ENCODE measurements at places on chromosomes 12 and 14. TPM values are rescaled to one million over a fixed set of nuclear protein-coding genes. Genes with fewer than 3 reads are reported as not detected.

GRCh38 chr12:52585946-52586345, 12.3 kb upstream of the KRT74 start:
- no peak for DNase-seq

- no peak for DNase-seq
Observed at GRCh38 chr14:98223106-98223505, 1048.9 kb downstream of the BCL11B start.

DNA sequence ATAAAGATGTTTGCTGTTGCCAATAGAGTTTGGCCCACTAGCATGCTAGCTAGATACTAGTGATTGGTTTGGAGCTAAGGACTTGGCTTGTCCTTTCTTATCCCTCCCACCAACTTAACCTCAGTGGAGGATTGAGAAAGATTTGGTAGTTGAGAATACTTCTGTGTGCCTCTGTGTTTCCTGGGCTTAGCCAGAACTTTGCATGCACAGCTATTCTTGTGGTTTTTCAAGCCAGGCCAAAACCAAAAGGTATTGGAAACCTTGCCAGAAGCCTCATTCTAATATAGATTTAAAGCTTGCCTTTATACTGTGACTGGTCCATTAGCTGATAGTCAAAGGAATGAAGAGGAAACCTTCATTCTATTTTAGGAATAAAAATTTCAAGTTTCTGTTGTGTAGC, 188.5 kb downstream of the CCDC91 start:
- DNase-seq = no peak

DNA sequence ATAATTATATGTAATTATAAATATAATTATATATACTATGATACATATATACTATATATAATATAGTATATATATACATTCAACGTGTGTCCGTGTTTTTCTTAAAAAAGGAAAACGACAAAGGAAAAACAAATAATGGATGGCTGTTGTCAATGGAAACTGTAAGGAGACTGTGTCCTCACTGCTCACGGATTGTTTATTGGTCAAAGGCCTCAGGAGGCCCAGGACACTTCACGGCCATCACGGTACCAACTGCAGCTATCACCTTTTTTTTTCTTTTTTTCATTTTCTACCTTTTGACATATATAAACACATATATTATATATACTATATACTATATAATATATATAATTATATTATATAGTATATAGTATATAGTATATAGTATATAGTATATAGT, 113.4 kb downstream of the SPTSSA start:
- no peak for DNase-seq

- DNase-seq = no peak
Observed at GRCh38 chr12:57152639-57153038, 5.2 kb upstream of the LRP1-AS start.

- no peak for DNase-seq
Observed at GRCh38 chr14:79209418-79209817, 1001.9 kb downstream of the DIO2 start.

DNA sequence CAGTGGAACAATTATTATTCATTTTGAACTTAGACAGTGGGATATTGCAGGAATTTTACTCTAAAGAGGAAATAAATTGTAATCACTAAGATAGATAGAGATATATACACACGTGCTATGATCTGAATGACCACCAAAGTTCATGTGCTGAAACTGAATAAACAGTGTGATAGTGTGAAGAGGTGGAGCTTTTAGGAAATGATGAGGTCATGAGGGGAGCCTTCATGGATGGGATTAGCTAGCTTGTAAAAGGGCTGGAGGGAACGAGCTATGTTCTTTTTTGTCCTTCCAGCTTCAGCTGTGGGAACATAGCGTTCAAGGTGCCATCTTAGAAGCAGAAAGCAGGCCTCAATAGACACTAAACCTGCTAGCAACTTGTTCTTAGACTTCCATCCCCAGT, 191.5 kb upstream of the LRIG3 start:
- DNase-seq = no peak

GRCh38 chr14:101335061-101335661, 226.1 kb upstream of the DIO3 start:
- no peak for DNase-seq

DNA sequence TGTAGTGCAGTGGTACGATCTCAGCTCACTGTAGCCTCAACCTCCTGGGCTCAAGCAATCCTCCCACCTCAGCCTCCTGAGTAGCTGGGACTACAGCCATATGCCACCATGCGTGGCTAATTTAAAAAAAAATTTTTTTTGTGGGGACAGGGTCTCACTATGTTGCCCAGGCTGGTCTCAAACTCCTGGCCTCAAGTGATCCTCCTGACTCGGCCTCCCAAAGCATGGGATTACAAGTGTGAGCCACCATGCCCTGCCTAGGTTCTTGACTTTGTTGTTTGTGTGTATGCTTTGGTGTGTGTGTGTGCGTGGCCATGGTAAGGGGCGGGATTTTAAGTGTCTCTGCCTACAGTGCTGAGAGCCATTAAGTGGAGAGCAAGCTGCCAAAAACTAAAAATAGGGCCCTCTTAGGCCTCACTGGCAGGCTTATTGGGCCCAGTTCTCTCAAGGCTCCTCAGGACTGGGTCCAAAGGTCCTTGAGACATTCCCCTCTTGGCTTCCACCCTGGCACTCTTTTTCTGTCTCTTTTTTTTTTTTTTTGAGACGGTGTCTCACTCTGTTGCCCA, 5.1 kb downstream of the COX14 start:
- DNase-seq = no peak

GRCh38 chr12:51171884-51172514, 936 bp downstream of the TFCP2 start:
- DNase-seq = no peak

GRCh38 chr12:89918172-89918846, 209.7 kb upstream of the ATP2B1 start:
- no peak for DNase-seq

- no peak for DNase-seq
Observed at GRCh38 chr12:75792687-75793086, 238.9 kb downstream of the PHLDA1 start.

DNA sequence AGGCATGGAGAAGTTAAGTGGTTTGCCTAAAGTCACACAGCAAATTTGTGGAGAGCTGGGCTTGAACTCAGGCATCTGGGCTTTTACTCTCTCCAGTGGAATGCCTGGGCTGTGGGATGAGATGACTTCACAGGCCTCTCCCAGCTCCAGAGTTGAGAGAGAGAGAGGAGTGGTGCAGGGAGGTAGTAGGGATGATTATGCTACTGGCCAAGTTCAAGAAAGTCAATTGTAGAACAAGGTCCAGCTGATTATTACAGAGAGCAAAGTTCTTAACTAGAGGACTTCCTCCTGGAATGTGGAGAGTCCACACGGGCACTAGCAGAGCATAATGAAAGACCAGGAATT, 769 bp upstream of the EMP1 start:
- DNase-seq = no peak

DNA sequence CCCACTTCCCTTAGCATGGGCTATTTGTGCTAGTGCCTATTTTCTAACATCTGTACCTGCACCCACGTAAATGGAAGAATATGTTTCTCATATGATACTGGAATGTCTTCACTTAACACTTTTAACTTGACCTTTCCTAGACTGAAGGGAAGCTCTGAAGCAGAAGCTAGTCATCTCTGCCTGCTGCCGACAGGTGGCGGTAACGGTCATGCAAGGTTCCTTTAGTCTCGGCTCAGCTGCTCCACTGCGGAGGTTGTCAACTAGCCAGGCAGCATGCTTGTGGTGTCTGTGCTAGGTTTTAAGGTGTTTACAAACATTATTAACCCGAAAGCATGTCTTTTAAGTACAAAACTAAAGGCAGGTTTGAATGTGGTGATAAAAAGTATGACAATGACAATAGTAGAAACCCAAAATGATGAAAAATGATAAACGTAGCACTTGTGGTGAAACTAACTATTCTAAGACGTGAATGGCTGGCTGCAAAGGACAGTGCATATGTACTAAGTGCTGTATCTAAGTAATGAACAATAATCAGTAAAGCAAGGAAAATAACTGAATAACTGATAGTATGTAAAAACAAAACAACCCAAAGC, 117.2 kb downstream of the GRIN2B start:
- DNase-seq = peak; percentile 74

DNA sequence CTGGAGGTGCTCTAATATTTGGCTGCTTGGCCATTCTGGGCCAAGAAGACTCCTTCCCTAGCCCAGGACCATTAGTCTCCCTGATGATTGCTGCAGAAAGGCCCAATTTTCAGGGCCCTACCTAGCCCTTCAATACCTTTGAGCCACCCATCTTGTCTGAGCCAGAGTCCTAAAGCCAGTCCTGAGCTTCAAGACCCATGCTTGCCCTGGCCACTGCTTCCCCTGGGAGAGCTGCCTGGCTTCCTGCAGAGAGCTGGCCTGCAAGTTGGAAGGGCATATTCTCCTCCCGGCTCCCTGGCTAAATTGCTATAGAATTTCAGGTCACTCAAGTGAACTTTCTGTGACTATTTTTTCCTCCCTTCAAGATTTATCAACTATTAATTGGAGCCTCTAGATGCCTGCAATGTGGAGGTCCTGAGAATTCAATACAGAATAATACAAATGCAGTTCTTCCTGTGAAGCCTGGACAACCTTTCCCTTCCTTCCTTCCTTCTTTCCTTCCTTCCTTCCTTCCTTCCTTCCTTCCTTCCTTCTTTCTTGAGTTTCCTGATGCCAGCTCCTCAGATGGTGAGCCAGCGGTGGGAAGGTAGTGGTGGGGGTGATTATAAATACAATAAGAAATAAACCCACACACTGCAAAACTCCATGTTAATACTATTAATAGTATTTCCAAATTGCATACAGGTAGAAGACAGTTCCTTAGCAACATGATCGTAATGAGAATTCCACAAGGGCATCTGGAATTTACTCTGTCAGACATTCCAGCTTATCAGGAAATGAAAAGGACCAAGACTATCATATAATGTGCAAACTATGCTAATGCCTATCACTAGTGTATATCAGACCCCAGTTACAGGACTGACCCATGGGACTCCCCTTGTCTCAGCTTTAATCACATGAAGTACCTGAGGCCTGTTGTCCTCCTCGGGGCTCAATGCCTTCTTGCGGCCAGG, 108.1 kb downstream of the ZFP36L1 start:
- no peak for DNase-seq

GRCh38 chr12:13425766-13426165, 229.2 kb downstream of the EMP1 start:
- no peak for DNase-seq

DNA sequence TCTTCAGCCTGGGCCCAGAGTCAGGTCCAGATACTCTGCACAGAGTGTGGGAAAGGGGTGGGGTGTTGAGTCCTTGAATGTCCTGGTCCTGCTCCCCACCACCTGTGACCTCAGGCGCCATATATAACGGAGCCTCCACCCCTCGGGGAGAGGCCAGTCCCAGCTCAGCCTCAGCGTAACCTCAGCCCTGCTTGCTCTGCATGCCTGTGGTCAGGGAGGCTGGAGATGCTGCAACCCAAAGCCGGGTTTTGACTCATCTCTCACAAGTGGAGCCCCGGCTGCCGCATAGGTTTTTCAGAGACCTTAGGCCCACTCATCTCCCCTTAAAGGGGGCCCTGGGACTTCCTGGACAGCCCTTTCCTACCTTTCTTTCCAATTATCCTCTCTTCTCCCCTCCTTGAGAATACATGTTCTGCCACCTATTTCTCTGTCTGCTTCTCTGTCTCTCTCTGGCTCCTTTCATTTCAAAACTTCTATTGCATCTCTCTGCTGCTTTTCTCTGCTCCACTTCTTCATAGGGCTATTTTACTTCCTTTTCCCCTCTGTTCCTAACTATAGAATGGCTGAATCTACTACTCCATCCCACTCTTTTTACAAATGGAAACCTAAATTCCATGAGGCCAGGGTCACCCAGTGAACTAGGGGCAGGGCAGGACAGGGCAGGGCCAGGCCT, 1.2 kb downstream of the ITGB7 start:
- DNase-seq = no peak

- DNase-seq = no peak
Observed at GRCh38 chr12:53414756-53415417, 8.8 kb upstream of the AMHR2 start.

DNA sequence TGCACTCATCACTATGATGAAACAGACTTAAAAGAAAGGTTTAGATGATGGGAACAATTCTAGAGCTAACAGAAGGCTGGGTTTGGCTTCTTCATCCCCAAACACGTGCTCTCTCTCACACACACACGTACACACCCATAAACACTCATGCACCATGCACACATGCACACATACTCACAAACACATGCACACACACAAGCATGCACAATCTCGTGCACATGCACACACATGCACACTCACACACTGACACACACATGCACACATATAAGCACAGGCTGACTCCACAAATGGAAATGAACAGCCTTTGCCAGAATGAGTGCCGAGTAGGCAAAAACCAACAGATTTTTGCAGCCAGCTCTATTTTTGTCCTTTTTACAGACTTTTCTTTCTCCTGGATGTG, 1571.6 kb downstream of the AACS start:
- no peak for DNase-seq

DNA sequence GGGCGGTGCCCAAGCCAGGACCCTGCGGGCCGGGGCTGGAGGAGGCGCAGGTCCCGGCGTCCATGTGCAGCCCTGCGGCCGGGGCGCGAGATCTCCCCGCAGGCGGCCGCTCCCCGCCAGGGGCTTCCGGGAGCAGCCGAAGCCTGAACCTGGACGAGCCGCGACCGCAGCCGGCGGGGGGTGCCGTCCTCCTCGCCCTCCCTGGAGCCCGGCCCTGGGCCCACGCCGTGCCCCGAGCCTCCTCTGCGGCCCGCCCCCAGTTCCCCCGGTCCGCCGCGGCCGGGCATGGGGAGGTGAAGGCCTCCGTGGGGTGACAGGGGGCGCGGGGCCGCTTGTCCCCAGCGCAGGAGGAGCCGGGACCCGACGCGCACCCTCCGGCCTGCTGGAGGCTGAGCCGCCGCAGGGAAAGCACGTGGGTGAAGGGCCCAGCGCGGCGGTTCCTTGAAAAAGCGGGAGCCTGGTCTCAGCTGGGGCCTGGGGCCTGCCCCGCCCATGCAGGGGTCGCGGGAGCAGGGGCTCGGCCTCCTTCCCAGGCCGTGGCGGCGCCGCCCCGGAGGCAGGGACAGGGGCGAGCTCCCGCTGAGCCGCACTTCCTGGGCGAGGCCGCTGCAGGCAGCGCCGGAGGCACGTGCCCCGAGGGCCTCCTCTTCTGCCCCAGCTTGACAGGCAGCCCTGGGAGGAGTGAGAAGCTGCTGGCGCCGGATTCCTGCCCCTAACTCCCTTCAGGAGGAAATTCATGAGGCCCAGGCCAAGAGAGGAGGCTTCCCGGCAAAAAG, 55.6 kb upstream of the PPP2R5C start:
- DNase-seq = peak; percentile 27

DNA sequence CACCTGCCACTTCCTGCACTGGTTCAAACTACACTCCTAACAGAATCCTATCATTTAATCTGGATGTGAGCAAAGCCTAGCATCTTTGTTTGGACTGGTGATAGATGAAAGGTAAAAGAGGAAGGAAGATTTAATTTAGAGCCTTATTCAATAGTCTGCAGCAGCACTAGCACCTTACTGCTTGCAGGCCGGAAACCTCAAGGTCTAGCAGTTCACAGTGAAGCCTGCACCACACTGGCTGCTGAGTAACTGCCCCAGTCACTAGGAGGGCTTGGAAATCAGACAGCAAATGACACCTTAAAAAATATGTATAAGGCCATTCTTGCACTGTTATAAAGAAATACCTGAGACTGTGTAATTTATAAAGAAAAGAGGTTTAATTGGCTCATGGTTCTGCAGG, 358.0 kb downstream of the DAD1 start:
- DNase-seq = no peak

The TAS2R13 gene
- polyA plus RNA-seq = 0.12 TPM

The SMIM10L1 gene
- 17.1 TPM for polyA plus RNA-seq

The DLK1 gene
- 10.8 TPM for polyA plus RNA-seq

The PABPN1 gene
- 309 TPM for polyA plus RNA-seq

The TTC8 gene
- 47.2 TPM for polyA plus RNA-seq

The KLRC2 gene
- polyA plus RNA-seq = not detected

The SERPINA1 gene
- polyA plus RNA-seq = 92.0 TPM

The FOXG1 gene
- 0.03 TPM for polyA plus RNA-seq

The ART4 gene
- 0.22 TPM for polyA plus RNA-seq

The ACVRL1 gene
- 28.2 TPM for polyA plus RNA-seq
